Activated effector memory CD4-positive, alpha-beta T cell treated with Interleukin-2 at 50 U/mL for 16 hours (primary cell): ENCODE measurements at places on chromosomes 6 and 20.

GRCh38 chr6:1514078-1514477 lies 95.6 kb upstream of the FOXC1 start:
- no peak for DNase-seq

DNA sequence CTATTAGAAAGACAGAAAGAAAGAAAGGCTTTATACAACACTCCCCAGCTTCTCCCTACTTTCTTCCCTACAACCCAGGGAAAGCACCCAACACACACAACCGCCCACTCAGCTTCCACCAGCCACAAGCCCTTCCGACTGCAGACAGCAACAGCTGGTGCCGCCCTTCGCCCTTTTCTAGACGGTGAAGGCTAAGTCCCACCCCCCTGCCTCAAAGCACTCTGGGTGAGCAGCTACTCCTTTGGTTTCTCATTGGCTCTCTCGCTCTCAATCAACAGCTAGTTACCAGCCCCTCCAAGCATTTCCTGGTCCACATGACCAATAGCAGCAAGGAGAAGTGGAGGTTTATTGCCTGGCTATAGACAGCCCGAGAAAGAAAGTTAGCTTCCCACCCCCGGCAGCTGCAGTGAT lies 230.1 kb upstream of the MOCS1 start:
- no peak for DNase-seq

- DNase-seq, result no peak
Observed at GRCh38 chr6:88008411-88008810, 39.2 kb upstream of the SPACA1 start.

- no peak for DNase-seq
Observed at GRCh38 chr6:73041051-73041450, 184.2 kb downstream of the KHDC1L start.

GRCh38 chr6:2935566-2936291 lies 32.6 kb upstream of the SERPINB9 start:
- DNase-seq, result no peak

- no peak for DNase-seq
Observed at GRCh38 chr20:23445596-23446217, 6.2 kb downstream of the CSTL1 start.

DNA sequence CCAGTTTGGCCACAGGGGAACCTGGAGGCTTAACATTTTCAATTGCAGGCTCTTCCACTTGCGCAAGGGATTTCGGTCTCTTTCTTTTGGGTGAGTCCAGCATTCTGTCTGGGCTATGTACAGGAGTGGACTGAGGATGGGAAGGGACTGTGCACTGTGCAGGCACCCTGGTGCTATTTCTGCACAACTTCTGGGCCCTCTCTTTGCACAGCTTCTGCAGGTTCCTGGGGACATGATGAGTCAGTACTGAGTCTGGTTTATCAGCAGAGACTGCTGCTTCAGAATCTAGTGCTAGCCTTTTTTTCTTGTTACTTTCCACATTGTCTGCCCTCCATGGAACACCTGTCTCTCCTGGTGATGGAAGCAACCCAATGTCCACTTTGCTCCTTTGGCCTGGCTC lies 78.5 kb upstream of the ASF1A start:
- no peak for DNase-seq
